RPMI8226 (cell line): ENCODE measurements at places on chromosomes 6 and 20.

DNA sequence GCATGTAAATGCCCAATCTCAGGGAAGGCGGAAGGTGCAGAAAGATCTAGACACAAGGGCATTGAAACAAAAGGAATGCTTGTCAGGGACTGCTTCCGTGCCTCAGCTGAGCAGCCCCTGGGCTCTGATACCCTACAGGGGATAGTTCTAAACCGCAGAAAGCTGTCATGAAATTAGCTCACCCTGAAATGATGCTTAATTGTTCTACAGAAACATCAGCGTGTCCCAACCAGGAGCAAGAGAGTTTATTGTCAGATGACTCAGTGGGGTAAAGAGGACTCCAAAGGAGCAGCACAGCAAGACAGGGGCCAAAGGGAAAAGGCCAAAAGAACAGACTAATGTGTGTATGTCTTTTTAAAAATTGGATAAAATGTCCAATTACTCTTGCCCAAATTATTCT, 258.4 kb upstream of the JARID2 start:
- DNase-seq: no peak

DNA sequence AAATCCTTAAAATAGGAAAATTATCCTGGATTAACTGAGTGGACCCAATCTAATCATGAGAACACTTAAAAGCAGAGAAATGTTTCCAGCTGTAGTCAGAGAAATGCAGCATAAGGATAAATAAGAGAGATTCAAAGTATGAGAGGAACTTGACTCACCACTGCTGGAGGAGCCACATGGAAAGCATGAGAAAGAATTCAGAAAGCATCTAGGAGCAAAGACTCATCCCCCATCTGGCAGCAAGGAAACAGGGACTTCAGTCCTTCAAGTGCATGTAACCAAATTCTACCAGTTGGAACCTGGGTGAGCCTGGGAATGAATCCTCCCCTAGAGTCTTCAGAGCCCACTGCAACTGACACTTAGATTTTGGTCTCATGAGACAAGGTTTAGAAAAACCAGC, 33.7 kb downstream of the RNF146 start:
- DNase-seq: no peak

GRCh38 chr20:14951707-14952418, 614.5 kb upstream of the FLRT3 start:
- no peak for DNase-seq

DNA sequence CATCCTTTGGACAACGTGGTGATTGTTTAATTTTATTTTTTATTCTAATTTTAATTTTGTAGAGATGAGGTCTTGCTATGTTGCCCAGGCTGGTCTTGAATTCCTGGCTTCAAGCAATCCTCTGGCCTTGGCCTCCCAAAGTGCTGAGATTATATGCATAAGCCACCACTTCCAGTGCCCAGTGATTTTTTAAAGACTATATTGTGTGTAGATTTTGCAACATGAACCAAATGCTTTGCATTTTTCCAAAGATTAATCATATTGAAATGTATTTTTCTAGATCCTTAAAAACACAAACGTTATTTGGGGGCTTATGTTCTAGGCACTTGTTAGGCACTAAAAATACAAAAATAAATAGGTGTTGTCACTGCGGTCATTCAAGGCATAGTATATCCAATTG, 117.6 kb upstream of the CCN2 start:
- no peak for DNase-seq

DNA sequence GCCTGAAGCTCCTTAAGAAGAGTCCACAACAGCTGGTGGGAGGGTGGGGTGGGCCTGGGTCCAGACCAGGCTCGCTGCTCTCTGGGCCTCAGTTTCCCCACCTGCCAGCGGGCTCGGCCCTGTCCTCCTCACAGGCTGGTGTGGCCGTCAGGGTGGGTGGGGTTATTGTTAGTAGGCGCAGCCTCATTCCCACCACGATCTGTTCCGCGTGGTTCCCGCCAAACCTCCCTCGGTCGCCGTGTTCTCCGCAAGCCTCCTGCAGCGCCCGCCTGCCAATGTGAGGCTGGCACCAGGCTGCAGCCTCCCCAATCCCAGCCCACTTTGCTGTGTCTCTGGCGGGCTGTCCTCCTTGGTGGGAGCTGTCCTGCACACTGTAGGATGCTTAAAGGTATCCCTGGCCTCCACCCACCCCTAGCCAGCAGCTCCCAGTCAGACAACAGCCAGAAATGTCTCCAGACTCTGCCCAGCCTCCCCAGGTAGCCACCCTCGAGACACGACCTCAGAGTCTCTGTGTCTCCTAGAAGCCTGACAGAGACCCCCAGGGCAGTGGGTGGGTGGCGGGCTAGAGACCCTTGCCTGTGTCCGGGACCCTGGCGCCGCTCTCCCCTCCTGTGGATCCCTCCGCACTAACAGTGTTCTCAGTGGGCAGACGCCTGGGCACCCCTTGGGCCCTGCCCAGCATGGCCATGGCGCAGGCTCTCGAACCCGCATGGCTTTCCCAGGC, 15.3 kb downstream of the SLC17A9 start:
- DNase-seq: no peak

GRCh38 chr6:138403324-138403800, 661 bp upstream of the HEBP2 start:
- peak; percentile 22 for DNase-seq

DNA sequence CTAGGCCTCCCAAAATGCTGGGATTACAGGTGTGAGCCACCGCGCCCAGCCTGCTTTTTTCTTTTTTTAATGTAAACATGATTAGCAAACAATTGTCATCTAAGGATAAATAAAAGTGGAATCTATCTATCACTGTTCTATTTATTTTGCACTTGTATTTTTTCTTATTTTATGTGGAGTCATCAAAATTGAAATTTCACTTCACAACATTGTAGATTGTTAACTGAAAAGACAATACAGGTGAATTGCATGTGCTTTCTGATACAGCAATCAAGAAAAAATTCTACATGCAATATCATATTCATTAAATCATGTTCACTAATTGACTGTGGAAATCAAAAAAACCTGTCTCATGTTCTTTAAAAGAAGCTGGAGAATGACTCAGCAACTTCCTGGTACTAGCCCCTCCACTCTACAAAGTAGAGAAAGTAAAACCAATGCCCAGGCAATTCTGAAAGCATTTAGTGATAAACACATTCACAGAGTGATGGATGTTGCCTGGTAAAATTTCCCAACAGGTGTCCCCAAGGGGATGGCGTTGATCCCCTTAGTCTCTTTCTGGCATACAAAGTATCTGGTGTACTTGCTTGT, 10.7 kb upstream of the RFX6 start:
- DNase-seq: peak; percentile 32

DNA sequence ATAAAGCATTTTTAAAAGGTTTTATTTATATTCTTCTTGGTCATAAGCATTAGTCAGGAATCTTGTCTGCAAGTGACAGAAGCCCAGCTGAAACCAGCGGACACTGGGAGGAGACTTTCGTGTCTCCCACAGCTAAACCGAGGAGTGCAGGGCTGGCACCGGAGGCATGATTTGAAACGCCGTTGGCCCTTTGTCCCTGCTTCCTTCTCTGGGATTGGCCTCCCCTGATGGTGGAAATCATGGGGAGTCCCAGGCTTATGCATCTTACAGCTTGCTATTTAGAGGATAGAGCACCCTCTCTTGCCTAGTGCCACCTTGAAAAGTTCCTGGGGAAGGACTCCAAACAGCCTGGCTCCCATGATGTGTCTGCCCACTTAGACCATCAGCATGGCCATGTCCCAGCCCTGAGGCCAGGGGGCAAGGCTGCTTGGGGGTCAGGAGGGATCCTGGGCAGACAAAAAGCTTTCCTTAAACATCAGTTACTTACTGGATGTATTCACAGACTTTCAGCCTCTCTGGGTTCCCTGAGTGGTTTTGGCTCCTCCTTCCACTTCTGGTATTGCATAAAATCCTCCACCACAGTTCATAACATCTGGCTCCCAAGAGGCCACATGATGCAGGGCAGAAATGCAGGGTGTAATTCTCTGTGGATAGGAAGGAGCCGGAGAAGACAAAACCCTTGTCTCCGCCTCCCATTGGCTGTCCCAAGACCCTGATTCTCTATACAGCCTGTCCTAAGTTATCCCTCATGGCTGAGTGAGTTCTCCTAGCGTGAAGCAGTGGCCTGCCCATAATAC, 49.3 kb upstream of the INSM1 start:
- DNase-seq: no peak

- DNase-seq: peak; percentile 25
These were observed 86.1 kb downstream of the MAP7 start for GRCh38 chr6:136464148-136464547.

DNA sequence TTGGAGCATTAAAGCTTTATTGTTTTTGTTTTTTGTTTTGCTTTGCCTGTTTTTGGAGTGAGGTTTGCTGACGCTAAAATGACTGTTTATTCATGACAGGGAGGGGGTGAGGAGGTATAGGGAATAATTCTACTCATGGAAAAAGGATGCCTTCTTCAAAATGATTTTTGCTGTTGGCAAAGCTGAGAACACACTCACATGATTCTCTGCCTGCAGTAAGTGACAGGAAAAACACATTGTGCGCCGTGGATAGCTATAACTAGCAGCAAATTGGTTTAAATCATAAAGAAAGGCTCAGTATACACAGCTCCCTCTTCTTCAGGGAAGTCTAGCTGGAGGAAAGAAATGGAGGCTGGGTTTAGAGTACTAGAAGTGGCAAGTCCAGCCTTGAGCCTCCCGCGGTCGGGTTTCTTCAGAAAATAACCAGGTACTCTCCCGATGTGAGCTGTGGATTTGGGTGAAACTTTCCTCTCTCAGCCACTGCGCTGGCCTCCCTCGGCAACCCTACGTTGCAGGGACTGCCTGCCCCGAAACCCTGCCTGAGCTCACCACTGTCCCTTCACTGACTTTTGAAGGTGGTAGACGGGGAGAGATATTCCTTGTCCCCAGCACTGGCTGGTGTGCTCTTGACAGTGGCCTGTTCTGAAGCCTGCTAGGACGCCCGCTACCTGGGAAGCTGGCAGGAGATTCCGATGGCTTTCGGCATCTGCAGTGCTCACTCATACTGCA, 278.2 kb downstream of the NRN1 start:
- no peak for DNase-seq

DNA sequence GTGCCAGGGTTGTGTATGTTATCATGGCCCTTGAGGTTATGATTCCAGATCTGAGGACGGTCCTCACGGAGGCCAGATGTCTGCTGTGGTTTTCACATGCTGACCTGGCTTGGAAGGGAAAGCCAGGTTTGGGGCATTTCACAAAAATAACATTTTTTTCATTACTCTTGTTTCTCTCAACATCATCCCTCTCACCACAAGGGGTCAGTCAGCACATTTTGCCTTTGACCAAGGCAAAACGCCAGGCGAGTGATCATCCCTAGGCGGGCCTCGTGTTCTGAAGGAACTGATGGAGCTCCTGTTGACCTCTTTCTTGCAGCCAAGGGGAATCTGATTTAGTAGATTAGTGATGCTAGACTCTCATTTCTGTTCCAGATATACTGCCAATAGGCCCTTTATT, 133.5 kb downstream of the TBC1D7 start:
- DNase-seq: peak; percentile 77

DNA sequence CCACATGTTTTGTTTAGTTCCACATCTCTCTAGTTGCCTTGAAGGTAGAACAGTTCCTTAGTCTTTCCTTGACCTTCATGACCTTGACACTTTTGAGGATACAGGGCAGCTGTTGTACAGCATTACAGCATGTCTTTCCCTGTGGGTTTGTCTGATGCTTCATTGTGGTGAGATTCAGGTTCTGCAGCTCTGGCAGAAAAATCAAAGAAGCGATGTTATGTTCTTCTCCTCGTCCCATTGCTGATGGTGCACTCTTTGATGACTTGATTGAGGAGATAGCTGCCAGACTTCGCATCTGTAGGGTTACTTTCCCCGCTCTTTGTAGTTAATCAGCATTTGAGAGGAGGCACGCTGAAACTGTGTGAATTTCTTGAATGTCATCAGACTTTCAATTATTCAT, 12.0 kb downstream of the CEBPB start:
- DNase-seq: peak; percentile 33

- DNase-seq: no peak
These were observed 31.6 kb downstream of the CNR1 start for GRCh38 chr6:88134575-88134974.

DNA sequence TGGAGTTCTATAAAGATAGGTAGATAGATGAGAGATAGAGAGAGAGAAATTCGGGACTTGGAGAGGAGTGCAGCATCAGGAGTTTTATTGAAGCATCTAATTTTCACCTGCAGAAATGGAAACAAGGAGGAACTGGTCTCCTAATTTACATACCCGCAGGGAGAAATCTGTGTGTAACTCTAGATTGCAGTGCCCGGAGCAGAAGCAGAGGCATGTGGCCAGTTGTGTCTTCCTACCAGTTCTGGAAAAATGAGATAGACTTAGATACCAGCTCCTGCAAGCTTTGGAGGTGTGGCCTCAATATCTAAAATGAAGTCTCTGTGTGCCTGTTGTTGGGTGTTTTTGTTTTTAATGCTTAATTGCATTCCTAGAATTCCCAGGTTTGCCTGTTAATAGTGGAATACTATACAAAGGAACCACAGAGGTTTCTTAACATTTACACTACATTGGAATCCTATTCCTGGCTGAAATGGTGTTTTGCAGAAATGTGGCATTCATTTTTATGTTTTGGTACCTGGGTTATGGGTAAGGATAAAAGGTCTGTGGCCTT, 57.4 kb downstream of the DTD1 start:
- DNase-seq: no peak

- no peak for DNase-seq
These were observed 109.7 kb downstream of the GJA10 start for GRCh38 chr6:90003941-90004340.

DNA sequence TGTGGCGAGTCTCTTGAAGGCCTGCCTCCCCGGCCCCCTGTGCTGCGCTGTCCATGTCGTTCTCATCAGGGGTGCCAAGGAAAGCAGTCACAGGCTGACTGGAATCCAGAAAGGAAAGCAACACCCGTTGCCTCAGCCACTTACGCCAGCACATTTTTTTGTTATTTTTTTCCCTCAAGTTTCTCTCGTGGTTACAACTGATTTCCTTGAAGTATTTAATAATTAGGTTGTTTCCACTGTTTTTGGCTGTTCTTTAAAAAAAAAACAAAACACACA, 17.9 kb upstream of the SLC22A1 start:
- no peak for DNase-seq

- DNase-seq: no peak
These were observed 38.7 kb downstream of the KAT14 start for GRCh38 chr20:18176318-18176785.

GRCh38 chr6:100458841-100459591, 5.7 kb downstream of the SIM1 start:
- no peak for DNase-seq

DNA sequence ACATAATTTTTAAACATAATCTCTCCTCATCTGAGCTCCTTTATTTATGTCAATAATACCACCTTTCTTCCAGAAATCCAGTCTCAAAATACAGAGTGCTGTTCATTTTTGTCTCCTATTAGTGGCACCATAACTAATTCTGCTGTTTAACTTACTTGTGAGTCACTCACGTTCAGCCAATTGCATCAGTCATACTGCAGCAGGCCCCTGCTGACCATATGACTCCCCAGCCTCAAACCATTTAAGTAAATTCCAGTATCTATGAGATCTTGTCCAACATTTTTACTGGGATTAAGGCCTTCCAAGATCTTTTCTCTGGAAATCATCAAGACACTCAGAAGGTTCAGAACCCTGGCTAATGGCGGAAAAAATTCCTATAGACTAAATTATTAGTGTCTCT, 982.2 kb upstream of the MAP3K7 start:
- no peak for DNase-seq

- DNase-seq: peak; percentile 44
These were observed 27.9 kb upstream of the CCR6 start for GRCh38 chr6:167094820-167095637.
